ENCODE measurements at places on chromosomes 16 and 17.
A peak's percentile ranks its signal among the peaks of the same experiment; 100 is the strongest.

GRCh38 chr16:12837291-12837690 lies 33.6 kb upstream of the CPPED1 start:
- DNase-seq, result no peak

DNA sequence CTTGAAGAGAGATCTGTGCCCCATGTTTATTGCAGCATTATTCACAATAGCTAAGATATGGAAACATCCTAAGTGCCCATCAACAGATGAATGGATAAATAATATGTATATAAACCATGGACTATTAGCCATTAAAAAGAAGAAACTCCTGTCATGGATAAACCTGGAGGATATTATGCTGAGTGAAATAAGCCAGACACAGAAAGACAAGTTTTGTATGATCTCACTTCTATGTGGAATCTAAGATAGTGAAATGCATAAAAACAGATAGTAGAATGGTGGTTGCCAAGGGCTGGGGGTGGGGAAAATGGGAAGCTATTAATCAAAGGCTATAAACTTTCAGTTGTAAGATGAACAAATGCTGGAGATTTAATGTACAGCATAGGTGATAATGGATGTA lies 19.9 kb upstream of the HEATR6 start:
- DNase-seq, result no peak

- peak; percentile 100 for DNase-seq
Measured at GRCh38 chr17:80220054-80220735, at the start of the genes SGSH and SLC26A11. SGSH (minus strand) TSS chr17:80220333; CDS start chr17:80220313, 20 bp downstream. SLC26A11 (plus strand) TSS chr17:80220427; CDS start chr17:80221561, 1,134 bp downstream.

GRCh38 chr16:18933501-18933900 lies 7.3 kb upstream of the SMG1 start:
- DNase-seq, result no peak

GRCh38 chr17:80219763-80220053 lies 425 bp downstream of the SGSH start:
- DNase-seq, result no peak

DNA sequence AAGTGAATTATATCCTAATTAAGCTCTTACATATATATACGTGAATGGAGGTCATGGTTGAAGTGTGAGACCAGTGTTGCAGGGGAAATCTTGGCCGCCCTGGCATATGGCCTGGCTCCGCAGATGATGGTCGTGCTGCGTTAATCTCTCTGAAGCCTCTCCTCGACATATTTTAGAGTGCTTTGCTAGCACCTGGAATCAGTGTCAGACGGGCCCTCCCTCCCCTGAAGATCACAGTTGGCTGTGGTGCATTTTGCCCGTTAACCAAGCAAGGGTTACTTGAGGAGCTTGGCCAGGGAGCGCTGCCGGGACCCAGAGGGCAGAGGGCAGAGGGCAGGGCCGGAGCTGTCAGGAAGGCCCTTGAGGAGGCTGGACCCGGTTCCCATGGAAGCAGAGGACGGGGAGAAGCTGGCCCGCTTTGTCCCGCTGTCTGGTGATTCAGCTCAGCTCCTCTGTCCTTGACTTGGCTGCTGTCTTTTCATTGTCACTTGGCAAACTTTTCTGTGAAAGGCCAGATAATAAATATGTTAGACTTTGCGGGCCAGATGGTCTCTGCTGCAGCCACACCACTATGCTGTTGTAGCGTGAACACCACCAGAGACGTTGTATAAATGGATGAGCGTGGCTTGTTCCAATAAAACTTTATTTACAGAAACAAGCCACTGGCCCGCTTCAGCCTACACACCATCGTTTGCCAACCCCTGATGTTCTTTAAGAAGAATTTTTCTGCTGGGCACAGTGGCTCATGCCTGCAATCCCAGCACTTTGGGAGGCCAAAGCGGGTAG lies 32.3 kb downstream of the CIBAR2 start:
- no peak for DNase-seq

DNA sequence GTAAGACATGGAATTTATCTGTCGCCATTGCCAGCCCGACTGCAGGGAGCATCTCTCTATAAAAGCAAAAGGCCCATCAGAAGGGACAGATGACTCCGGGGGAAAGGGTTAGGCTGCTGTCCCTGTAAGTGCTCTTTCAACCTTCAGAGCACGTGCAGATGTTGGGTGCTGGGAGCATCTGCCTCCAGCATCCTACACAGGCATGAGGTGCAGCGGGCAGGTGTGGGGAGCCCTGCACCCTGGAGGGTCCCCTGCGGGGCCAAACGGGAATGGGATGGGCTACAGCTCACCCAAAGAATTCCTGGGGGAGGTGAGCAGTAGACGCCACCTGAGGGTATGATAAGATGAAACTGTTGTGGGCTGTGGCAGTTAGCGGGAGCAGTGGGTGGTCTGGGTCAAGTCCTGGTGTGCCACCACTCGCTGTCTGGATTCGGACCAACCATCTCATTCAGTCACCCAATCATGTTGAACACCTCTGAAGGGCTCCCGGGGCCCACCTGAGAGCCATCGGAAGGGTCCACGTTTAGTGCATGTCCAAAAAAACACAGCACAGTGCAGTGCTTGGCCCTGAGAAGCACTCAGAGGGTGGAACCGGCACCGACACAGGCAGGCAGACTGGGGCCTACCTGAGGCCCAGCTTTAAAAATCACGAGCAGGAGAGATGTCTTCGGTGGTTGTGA lies 3.8 kb downstream of the SMCR8 start:
- no peak for DNase-seq

GRCh38 chr17:61783556-61784304 lies 79.6 kb downstream of the BRIP1 start:
- no peak for DNase-seq

DNA sequence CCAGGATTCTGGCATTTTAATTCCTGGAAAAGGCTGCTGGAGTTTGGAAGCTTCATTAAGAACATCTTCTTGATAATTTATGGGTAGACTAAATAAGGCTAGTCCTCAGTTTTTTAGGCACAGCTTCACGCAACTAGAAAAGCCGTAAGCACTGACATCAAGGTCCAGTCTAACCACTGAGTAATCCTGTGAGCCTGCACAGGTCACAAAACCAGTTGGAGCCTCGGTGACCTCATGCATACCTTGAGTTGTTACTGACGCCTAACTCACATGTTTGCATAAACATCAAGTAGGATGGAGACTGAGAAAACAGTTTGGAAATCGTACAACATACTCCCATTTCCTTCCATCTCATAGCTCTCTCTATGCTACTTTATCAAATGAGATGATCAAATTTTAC lies 63.8 kb upstream of the RCVRN start:
- DNase-seq, result peak; percentile 15

DNA sequence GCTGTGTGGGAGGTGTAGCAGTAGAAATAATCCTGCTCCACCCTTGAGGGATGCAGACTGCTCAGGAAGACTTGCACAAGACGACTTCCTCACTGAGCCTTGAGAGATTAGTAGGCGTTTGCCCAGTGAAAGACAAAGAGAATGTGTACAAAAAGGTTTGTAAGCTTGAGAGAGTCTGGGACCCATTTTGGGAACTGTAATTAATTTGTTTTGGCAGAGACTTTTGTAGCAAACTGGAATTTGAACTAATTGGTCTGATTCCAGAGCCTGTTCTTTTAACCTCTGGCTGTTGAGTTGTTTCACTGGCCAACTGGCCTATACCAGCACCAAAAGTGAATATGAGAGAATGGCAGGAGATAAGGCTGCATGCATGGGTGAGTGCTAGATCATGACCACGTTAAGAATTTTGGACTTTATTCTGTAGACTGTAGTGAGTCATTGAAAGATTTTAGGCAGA lies 75.5 kb downstream of the AATF start:
- no peak for DNase-seq

DNA sequence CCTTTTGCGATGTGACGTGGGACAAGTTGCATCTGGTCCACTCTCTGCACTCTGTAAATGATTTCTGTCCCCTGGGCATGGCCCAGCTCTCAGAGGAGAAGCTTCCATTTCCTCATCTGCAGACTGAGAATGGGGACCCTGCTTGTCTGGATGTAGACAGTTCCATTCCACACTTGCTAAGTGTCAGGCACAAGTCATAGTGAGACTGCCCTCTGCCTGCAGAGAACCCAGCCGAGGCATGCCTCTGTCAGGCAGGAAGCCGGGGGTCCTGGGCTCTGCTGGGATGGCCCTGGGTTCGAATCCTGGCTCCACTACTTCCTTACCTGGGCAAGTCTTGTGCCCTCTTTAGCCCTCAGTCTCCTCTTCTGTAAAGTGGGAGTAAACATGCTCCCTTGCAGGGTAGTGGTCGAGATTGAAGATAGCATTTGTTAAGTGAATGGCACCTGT lies 4.1 kb downstream of the MAP2K3 start:
- DNase-seq, result no peak

DNA sequence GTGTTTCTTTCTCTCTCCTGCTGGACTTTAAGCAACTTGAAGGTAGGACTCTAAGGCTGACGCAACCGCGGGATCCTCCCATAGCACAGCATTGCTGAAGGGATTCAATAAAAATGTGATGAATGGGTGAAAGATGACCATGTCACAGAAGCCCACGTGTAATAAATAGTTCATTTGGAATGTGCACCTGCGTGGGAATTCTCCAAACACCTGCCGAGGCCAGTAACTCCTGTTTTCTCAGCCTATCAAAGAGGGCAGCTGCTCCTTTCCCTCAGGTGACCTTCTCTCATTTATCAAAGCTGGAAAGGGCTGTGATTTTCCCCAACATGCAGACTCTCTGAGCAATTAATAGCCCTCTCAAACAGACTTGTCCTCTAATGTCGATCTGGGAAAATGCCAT lies 235.7 kb downstream of the STX8 start:
- DNase-seq, result no peak

- DNase-seq, result peak; percentile 80
Measured at GRCh38 chr17:64028874-64029464, 8.5 kb upstream of the ICAM2 start.

DNA sequence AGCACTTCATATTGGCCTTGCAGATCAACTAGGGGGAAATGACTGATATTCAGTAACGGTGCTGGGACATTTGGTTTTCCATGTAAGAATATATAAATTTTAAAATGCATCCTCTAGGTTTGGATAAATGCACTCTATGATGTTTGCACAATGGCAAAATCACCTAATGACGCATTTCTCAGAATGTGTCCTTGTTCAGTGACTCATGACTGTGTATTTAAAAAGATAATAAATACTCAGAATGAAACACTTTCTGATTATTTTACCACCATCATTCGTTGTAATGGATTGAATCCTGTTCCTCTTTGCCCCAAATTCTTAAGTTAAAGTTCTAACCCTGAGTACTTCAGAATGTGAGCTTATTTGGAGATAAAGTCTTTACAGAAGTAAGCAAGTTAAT lies 17.2 kb upstream of the ADGRG1 start:
- no peak for DNase-seq

- DNase-seq, result no peak
Measured at GRCh38 chr16:521381-522210, 5.9 kb upstream of the CAPN15 start.

DNA sequence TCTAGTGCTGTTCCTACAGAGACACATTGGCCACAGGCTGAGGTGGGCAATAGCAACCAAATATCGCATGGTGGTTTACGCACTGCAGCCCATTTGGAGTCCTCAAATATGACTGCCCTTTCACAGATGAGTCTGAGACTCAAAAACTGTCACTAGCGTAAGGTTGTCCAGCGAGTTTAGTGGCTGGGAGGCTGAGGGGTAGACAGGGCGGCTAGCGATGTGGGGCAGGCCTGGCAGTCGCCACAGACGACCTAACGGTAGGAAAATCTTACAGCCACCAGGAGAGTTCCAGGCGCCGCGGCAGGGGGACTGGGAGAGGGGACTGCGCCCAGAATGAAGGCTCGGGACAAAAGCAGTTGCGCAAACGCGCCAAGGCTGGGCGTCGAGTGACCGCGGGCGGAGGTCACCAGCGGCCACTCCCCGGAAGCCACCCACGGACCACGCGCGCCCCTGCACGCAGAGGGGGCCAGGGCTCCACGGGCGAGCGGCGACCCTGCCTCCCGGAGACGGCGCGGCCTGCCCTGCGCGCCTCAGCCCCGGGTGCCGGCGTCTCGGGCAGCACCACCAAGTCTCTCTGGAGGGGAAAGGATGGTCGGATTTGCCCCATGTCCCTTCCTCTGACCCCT lies 699 bp upstream of the MAP1LC3B start:
- DNase-seq, result peak; percentile 30

GRCh38 chr16:75821117-75821516 lies 94.8 kb upstream of the CPHXL start:
- DNase-seq, result no peak

DNA sequence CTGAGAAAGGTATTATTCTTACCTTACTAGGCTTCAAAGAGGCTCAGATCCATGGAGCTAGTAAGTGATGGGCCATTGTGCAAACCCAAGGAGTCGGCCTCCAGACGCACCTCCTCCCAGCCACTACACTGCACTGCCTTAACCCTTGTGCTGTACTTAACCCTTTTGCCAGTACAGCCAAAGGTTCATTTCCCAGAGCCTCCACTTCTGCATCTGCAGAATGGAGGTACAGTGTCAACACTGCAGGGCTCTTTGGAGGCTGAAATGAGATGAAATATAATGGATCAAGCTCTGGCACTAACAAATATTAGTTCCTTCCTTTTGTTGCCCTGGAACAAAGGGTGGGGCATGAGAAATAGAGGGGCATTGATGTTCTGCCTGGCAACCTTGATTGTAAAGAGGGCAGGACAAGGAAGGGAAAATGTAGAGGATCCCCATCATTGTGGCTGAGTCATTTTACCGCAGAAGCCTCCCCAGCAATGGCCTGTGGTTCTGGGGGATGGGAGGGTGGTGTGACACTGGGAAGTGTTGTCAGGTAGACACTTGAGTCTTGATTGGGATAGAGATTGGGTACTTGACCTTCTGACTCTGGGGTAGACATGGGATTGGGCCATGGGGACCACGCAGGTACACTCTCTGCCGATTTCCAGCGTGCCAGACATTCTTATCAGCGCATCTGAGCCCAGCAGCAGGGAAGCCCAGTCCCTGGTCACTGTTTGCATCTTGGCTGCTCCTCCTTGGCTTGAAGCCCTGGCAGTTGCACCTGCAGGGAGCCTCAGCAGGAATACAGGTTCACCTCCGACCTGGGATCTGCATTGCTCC lies 84.0 kb downstream of the MSI2 start:
- DNase-seq, result no peak

- no peak for DNase-seq
Measured at GRCh38 chr16:83137326-83137781, 510.6 kb downstream of the CDH13 start.

DNA sequence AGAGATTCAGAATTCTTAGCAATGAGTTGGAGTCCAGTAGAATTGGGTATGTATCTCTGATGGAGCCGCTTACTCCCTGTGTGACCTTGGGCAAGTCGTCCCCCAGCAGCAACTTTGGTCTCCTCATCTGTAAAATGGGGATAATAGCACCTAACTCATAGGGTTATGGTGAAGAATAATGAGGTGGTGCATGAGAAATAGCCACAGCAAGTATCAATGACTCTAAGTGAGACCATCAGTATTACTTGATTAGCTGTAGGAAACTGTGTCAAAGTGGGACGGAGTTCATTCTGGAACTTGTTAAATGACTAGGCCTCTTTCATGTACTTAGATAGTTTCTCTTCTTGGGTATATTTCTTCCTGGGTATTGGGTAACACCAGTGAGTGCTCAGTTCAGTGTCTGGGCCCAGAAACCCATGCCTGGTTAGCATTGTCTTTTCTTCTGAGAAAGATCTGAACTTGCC lies 6.4 kb downstream of the PRKCB start:
- no peak for DNase-seq

DNA sequence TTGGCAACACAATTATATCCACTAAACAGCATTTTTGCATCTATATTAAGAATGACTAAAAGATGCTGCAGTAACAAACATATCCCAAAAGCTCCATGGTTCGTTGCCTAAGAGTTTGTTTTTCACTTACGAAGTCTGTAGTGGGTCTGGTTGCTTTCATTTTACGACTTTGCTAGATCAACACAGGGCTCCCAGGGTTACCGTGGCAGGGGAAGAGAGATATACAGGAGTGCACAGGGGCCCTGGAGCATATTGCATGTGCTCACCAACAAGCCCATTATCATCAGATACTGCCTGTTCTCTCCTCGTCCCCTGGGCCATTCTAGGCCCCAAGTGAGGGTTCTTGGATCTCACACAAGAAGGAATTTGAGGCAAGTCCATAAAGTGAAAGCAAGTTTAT lies 3.1 kb upstream of the MMP2 start:
- no peak for DNase-seq

All from T47D (cell line).